ENCODE measurements at places on chromosomes 6 and 20.
A peak's percentile ranks its signal among the peaks of the same experiment; 100 is the strongest.

- DNase-seq: no peak
These were observed 109.9 kb downstream of the FYN start for GRCh38 chr6:111763381-111763780.

GRCh38 chr6:140001821-140002341 lies 627.4 kb upstream of the CITED2 start:
- DNase-seq: no peak

- no peak for DNase-seq
These were observed 55.6 kb downstream of the FRK start for GRCh38 chr6:116004841-116005815.

DNA sequence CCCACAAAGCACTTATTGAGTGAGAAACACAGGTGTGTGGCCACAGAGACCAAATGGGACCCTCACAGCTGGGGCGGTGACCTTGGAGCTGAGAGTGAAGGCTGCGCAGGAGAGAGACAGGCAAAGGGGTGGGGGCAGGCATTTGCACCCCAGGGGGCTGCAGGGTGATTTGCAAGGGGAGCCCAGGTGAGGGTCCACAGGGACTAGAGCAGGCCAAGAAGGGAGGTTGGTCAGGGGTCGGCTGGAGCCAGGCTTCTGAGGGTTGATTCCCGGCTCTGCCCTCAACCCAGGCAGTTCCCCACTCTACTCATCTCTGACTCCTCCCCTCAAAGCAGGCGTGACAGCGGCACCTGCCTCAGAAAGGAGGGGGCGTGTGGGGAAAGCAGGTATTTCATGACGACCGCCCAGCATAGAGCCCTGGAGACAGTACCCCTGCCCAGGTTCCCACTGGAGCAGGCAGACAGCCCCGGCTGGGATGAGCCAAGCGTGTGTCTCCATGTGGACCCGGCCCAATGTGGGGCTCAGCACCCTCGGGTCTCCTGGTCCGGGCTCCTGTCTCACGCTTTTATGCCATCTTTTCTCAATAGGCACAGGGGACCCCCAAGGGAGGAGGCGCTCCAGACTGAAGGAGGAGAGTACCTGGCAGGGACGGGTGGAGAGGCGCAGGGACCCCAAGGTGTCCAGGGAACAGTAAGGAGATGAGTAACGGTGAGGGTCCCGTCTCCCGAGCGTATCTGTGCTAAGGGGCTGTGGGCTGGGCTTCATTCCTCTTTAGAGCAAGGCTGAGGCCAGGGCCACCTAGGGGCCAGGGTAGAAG lies 3.1 kb upstream of the MRGBP start:
- DNase-seq: no peak

DNA sequence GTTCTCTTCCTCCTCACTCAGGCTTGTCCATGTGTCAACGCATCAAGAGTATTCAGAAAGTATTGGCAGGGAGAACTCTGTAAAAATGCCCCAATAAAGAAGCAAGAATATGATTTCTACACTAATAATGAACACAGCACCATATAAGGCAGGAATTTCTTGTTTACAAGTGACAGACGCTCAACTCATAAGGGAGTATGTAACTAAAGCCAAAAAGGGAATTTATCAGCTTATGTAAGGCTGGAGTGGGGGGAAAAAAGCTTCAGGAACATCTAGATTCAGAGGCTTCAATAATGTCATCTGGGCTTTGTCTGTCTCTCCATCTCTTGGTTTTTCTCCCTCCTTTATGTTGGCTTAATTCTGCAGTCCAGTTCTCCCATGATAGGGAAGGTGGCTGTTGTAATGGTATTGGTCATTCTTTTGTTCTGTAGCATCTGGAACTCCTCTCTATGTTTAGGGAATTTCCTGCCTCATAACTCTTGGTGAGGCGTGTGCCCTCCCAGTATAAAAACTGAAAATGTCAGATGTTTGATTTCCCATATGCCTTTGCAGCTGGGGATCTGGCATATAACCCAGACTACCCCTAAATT lies 125.1 kb upstream of the COL21A1 start:
- no peak for DNase-seq

GRCh38 chr6:139313784-139314545 lies 22.2 kb upstream of the TXLNB start:
- DNase-seq: no peak

DNA sequence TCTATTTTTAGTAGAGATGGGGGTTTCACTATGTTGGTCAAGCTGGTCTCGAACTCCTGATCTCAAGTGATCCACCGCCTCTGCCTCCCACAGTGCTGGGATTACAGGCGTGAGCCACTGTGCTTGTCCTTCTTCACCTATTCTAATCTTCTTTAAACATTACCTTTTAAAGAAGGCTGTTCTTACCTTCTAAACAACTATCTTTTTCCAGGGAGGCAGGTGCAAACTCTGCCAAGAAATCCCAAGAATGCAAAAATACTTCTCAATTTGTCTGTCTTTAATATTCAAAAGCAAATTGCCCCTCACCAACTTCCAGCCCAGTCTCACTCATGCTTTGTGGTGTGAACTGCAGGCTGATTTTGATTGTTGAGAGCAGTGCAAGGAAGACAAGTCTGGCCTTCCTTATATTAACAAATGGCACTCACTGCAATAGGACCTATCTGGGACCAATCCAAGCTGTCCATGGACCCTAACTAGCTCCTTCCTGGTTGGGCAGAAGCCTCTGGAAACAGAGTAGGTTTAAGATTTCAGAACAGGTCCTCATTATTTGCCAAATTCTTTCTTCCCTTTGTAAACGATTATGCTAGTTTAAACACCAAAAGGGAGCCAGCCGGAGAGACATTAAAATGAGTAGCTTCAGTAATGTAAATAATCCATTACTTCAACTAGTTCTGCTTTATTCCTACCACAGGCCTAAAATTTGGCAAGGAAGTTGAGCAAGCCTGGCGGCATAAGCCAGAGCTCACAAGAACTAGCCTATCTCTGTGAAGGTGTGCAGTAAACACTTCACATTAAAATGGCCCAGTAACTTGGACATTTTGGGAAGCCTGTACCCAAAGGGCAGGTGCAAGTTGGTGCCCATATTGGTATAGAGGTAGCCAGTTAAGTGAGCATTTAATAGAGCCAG lies 1.6 kb downstream of the SCAND1 start:
- DNase-seq: no peak

- DNase-seq: no peak
These were observed 18.7 kb upstream of the MC3R start for GRCh38 chr20:56229812-56230211.

GRCh38 chr20:53547664-53548239 lies 45.9 kb downstream of the ZNF217 start:
- DNase-seq: peak; percentile 20

- DNase-seq: peak; percentile 25
These were observed at the start of gene SCRT2 for GRCh38 chr20:675453-676314. TSS of gene SCRT2 (minus strand) at chr20:675802. CDS start at chr20:675601, 201 bp downstream.

- no peak for DNase-seq
These were observed 668.6 kb downstream of the UTRN start for GRCh38 chr6:144953552-144954240.

- DNase-seq: no peak
These were observed 50.1 kb downstream of the NFATC2 start for GRCh38 chr20:51492167-51493092.

- DNase-seq: no peak
These were observed 29.9 kb downstream of the ID4 start for GRCh38 chr6:19866985-19867627.

- no peak for DNase-seq
These were observed 26.4 kb downstream of the HLA-F start for GRCh38 chr6:29749668-29750067.

DNA sequence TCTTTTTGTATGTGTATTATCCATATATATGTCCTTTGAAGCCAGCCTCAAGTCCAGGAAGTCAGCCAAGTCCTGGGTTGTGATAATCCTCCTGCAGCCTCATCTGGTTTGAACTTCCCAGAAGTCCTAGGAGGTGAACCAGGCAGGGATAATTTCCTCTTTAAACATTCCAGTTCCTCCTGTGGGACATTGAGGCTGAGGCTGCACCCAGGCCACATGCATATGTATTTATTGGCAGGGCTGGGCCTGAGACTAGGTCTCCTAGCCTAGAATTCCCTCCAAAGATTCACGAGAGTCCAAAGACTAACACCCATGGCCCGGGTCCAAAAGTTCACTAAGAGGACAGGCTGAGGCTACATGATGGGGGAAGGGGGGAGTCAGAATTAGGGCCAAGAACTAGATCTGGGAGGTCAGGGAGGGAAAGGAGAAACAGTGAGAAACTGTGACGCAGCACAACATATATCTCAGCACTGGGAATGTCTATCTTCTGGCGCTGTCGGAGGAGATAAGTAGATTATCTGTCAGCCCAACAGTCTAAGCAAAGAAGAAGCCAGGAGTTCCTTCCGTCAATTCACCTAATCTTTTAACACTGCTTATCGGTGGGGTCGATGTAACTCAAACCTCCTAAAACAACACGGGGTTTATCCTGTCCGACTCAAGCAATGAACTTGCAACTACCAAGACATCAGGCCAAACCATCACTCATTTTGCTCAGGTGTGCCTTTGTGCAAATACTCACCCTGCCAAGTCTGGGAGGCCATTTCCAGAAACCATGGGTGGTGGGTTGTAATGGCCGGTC lies 43.3 kb downstream of the SNX5 start:
- no peak for DNase-seq

DNA sequence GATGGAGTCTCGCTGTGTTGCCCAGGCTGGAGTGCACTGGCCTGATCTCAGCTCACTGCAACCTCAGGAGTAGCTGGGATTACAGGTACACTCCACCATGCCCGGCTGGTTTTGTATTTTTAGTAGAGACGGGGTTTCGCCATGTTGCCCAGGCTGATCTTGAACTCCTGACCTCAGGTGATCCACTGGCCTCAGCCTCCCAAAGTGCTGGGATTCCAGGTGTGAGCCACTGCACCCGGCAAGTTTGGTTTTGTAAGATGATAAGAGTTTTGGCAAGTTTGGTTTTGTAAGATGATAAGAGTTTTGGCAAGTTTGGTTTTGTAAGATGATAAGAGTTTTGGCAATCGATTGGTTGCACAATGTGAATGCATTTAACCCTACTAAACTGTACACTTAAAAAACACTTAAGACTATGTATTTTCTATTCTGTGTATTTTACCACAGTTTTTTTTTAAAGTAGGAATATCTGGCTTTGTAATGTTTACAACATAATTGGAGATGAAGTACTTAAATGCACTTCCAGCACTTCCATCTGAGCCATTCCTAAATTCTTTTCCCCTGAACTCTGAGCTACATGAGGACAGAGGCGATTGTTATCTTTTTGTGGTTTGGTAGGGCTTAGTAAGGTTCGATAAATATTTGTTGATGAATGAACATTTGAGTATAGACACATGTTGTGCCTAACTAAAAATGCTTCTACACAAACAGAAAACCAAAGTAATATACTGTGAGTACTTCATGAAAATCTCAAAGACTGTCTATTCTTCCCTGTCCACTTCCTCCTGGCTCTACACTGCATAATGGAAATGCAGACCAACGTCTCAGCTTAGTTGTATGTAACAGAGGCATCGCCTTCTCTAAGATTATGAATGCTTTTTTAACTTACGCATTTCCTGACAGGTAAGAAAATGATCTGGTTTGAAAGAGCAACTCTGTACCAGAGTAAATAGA lies 18.8 kb downstream of the SAMHD1 start:
- no peak for DNase-seq

GRCh38 chr6:4478098-4478497 lies 298.1 kb upstream of the CDYL start:
- DNase-seq: no peak

DNA sequence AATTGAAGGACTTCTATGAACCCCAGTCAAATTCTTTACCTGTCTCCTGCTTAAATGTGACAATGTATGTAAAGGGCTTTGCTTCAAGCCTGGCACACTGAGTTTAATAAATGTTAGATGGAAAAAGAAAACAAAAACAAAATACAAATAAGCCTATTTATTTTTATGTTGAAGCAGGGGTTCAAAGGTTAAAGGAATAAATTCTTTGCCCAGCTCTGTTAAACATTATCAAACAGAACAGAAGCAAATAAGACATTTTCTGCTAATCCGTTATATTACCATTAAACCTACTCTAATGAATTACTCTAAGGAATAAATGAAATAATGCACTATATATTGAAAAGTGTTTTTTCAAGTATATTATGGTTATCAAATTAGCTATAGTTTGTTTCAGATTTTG lies 182.5 kb upstream of the CEP162 start:
- no peak for DNase-seq

DNA sequence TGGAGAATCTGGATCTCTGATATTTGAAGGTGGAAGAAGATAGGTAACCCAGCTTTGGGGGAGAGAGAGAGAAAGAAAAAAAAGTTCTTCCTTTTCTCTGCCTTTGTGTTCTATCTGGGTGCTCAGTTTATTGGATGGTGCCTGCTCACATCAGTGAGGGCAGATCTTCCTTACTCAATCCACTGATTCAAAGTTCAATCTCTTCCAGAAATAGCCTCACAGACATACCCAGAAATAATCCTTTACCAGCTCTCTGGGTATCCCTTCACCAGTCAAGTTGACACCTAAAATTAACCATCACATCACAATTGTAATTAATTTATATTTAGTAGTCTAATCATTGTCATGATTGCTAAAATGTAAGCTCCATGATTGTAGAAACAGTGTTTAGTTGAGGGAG lies 189.1 kb downstream of the EPM2A start:
- DNase-seq: no peak

- DNase-seq: peak; percentile 62
These were observed 1.3 kb downstream of the TUBB start for GRCh38 chr6:30721198-30722024.
